Hippocampal formation (tissue), 2 donors: ENCODE measurements at places on chromosomes 7 and 10.
A peak's percentile ranks its signal among the peaks of the same experiment; 100 is the strongest.

GRCh38 chr7:149074116-149074885 lies 16.2 kb downstream of the ZNF786 start:
- DNase-seq: no peak

- DNase-seq: no peak
Observed at GRCh38 chr10:124689911-124690498, 54.2 kb downstream of the FAM53B start.

- no peak for DNase-seq
Observed at GRCh38 chr10:61279400-61279799, 173.8 kb downstream of the TMEM26 start.

- DNase-seq: no peak
Observed at GRCh38 chr10:61332581-61332980, 120.6 kb downstream of the TMEM26 start.

DNA sequence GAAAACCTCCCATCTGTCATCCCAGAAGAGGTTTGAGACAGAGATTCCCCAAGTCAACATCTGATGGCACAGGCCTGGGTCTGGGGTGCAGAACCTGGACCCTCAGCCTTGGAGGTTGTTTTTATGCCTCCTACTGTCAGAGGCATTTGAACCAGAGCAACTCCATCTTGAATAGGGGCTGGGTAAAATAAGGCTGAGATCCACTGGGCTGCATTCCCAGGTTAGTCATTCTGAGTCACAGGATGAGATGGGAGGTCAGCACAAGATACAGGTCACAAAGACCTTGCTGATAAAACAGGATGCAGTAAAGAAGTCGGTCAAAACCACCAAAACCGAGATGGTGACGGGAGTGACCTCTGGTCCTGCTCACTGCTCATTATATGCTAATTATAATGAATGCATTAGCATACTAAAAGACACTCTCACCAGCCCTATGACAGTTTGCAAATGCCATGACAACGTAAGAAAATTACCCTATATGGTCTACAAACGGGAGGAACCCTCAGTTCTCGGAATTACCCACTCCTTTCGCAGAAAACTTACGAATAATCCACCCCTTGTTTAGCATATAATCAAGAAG lies 92.0 kb downstream of the ITGA8 start:
- DNase-seq: no peak

DNA sequence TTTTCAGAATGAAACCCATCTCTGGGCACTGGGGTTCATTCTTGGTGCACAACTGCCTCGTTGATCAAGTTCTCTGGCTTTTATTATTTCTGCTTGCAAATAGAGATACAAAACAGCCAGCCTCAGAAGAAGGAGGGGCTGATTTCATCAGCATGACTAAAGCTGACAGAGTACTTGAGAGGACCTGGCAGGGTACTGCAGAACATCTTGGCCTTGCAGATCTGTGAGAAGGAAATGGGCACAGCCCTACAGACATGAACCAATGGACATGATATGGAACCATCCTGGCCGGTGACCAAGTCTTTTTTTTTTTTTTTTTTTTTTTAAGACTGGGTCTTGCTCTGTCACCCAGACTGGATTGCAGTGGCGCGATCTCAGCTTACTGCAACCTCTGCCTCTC lies 240.6 kb downstream of the VTI1A start:
- no peak for DNase-seq

DNA sequence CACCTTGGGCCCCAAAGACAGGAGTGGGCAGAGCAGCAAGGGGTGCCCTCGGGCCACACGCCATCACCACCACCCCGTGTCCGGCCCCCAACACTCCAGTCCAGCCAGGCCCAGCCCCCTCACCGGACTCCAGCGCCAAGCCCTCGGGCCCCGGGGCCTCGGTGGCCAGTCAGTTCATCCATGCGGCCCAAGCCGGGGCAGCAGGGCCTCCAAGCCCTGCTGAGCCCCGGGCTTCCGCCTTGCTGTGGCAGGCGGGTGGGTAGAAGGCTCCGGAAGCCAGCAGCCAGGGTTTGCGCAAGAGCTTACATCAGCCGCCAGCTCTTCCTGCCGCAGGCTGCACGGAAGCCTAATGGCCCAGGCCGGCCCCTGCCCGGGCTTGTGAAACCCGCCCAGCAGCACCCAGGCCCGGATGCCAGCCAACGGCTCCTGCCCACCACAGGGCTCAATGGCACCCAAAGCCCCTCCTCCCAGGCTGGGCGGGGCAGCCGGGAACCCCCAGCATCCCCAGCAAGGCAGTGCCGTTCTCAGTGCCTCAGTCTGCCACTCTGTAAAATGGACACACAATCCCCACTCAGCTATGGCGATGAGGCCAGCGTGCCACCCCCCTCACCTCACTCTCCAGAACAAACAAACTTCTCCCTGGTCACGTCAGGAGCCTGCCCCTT lies 26.5 kb downstream of the TNRC18 start:
- peak; percentile 52 for DNase-seq

- no peak for DNase-seq
Observed at GRCh38 chr7:128840326-128841170, 10.3 kb downstream of the FLNC start.

DNA sequence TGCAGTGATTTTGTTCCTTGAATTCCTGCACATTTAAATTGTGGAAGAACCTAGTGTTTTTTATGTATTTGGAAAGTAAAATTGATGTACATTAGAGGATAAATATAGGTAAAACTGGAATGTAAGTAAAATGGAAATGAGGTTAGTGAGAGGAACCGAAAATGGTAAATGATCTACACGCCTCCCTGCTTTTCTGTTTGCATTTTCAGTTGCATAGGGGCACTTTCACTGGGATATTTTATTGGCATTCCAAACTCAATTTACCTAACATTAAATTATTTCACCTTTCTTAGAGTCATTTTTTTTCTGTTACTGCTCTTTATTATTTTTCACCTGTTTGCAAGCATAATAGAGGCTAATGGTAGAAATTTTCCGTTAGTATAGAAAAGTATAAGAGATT lies 8.0 kb downstream of the CDK13 start:
- DNase-seq: no peak

- DNase-seq: peak; percentile 59
Observed at GRCh38 chr10:86899670-86900276, 57.6 kb downstream of the MMRN2 start.

- DNase-seq: no peak
Observed at GRCh38 chr10:76337641-76338040, 906.2 kb downstream of the LRMDA start.

DNA sequence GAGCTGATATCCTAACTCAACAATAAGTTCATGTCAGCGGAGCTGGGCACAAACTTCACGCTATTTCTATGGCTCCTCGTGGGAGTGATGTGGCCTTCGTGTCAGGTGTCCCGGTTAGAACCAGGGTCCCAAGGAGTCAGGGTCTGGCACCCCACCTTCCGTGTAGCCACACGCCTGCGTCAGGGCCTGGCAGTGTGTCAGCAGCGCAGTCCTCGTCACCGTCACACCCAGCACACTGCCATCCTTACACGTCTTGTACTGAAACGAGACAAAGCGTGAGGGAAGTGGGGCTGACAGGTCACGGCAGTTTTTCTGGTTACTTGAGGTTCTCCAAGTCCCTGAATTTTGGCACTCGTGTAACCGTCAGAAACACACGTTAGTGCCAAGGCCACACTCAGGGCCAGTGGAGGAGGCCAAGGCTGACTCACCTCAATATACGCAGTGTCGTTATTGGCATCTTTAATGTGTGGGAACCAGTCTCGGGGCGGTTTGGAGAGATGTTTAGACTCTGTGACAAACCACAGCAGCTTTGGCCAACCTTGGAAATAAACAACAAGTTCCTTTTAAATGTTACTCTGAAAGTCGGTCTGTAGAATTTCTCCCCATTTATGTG lies 254.7 kb downstream of the ZMYND11 start:
- DNase-seq: no peak

GRCh38 chr7:99733003-99733402 lies 2.0 kb downstream of the CYP3A7 start:
- no peak for DNase-seq

DNA sequence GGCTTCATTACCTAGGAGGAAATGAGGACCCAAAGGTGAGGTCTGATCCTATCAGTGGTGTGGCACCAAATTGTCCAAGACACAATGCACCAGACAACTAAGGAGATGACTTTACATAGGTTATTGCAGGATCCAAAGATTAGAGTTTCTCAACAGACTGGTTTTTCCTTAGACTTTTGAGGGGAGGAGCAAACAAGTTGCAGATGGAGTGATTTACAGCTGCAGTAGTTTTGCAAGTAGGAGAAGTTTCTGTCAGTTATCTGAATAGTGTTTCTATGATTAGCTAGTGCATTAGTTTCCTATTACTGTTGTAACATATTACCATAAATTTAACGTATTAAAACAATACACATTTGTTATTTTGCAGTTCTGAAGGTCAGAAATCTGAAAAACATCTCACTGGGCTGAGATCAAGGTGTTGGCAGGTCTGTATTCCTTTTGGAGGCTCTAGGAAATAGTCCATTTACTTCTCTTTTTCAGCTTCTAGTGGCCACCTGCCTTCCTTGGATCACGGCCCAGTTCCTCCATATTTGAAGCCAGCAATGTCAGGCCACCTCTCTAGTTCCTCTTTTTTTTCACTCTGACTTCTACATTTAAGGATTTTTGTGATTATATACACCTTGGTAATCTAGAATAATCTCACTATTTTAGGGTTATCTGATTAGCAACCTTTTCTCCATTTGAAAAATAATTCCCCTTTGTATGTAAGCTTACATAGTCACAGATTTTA lies 994.9 kb downstream of the REEP3 start:
- no peak for DNase-seq

DNA sequence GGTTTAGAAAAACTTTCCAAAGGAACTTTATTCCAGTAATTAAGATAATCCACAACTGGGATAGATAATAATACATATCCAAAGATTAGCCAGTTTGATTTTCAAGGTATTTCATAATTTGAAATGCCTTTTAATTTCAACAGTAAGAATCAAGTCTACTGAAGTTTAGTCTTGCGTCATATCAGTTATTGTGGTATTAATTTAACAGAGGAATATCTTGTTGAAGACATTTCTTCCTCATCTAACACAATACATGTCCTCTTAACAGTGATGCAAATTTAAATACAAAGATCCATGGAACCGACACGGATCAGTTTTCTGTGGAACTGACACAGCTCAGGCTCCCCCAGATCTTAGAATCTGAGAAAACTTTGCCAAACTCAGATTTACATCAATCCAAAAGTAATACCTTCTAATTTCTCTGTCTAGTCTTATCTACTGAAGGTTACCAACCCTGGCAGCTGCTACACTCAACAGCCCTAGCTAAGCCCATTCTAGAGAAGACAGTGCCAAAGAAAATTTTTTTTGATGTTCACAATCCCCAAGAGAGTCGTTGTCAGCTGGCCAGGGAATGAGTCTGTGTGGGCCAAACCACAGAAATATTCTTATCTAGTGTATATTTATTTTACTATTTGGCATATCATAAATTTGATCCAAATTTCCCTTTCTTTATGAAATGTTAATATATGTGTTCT lies 365.2 kb upstream of the MEOX2 start:
- DNase-seq: no peak

GRCh38 chr10:89032141-89032891 lies 41.7 kb downstream of the FAS start:
- no peak for DNase-seq

GRCh38 chr7:51142741-51143385 lies 173.7 kb downstream of the COBL start:
- DNase-seq: no peak

- no peak for DNase-seq
Observed at GRCh38 chr7:102849079-102849478, 63.7 kb upstream of the LRRC17 start.

GRCh38 chr10:68327889-68328786 lies 3.7 kb upstream of the HNRNPH3 start:
- peak; percentile 16 for DNase-seq

DNA sequence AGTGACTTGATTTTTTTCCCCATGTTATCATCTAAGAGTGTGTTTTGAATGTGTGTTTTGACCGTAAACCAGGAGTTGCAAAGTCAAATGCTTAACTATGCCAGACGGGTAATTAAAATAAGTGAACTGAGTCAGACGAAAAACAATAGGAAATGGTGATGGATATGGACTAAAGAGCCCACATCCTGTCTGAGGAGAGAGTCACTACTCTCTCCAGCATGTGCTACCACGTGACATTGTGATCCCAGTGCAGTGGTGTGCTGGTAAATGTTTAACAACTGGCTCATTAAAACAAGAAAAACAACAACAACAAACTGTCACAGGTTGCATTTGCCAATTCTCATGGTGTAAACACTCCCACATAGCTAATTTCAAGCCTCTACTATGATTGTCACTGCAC lies 164.3 kb downstream of the SUGCT start:
- DNase-seq: no peak

DNA sequence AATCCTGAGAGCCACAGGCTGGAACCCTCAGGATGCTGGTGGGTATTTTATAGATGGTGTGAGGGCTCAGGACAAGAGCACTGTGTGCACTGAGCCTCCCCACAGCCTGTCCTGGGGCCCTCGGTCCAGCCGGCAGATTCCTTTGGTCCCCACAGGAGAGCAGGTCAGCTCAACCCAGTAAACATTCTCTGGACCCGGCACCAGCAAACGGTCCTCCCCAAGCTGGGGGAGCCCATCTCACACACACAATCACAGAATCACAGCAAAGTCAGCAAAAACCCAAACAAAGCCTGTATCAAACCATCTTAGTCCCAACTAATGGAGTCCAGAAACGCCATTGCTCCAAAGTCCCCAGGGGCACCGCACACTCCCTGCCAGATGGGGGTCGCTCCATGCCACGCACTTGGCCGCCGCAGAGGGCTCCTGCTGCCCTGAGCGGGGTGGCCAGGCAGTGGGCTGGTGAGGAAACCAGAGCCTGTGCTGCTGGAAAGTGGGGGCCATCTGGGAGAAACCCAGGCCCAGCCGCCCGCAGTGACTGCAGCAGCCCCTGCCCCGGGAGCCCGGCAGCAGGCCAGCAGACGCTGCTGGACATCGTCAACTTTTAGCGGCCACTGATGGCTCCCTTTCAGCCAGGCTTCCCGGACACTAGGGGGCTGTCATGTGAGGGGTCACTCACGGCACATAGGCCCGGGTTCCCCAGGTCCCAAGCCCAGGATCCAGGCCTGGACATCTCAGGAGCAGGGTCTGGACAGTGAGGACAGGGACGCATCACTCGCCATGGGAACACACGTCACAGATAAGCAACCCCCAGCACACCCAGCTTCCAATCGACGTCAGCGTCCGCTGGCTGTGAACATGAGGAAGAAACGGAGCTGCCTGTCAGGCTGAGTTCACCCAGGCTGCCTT lies 52.6 kb downstream of the DPYSL4 start:
- DNase-seq: no peak

- no peak for DNase-seq
Observed at GRCh38 chr10:72006026-72006425, 41.8 kb downstream of the CHST3 start.

- no peak for DNase-seq
Observed at GRCh38 chr10:5540891-5541290, 16.1 kb downstream of the CALML3 start.

- no peak for DNase-seq
Observed at GRCh38 chr10:45106236-45106856, 105.6 kb downstream of the ZNF22 start.
